ENCODE measurements at places on chromosomes 2 and 18.

GRCh38 chr2:110789706-110790105 lies 57.3 kb downstream of the ACOXL start:
- no peak overlapping the region for H3K27ac ChIP-seq
- no peak overlapping the region for H3K4me3 ChIP-seq
- H3K4me1 ChIP-seq, result no peaks in the 10 kb centered on the region
- no peaks in the 10 kb centered on the region for H3K36me3 ChIP-seq

GRCh38 chr2:38442643-38443541 lies 65.8 kb upstream of the ATL2 start:
- no peak overlapping the region for H3K27ac ChIP-seq
- H3K36me3 ChIP-seq, result no peaks in the 10 kb centered on the region
- H3K27me3 ChIP-seq, result no peaks in the 10 kb centered on the region
- no peak for DNase-seq
- H3K4me3 ChIP-seq, result peak overlapping the region; percentile 13
- H3K4me1 ChIP-seq, result peaks cover 21% of the 10 kb centered on the region

DNA sequence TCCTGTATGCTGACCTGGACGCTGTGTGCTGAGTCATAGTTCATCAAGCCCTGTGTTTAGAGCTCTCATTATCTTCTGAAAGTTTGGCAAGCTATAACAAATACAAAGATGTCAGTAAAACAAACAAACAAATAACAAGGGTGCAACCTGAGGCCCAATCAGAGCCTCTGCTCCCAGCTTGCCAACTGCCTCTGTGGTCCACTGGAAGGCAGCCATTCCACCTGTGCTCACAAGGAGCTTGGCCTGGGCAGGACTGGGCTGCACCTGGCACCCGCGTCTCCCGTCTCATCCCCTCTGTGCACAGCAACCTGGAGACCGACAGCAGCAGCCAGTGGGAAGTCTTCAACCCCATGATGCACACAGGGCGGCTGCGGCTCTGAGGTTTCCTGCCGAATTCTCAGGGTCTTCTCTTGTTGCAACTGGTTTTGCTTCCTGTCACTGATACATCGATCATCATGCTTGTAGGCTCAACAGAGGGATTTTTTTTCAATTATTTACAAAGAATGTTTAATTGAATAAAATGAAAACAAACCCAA lies 97.8 kb downstream of the TMEM18 start:
- no peaks in the 10 kb centered on the region for H3K36me3 ChIP-seq
- no peak overlapping the region for H3K27ac ChIP-seq
- no peak for DNase-seq
- no peaks in the 10 kb centered on the region for H3K4me1 ChIP-seq
- no peaks in the 10 kb centered on the region for H3K27me3 ChIP-seq

DNA sequence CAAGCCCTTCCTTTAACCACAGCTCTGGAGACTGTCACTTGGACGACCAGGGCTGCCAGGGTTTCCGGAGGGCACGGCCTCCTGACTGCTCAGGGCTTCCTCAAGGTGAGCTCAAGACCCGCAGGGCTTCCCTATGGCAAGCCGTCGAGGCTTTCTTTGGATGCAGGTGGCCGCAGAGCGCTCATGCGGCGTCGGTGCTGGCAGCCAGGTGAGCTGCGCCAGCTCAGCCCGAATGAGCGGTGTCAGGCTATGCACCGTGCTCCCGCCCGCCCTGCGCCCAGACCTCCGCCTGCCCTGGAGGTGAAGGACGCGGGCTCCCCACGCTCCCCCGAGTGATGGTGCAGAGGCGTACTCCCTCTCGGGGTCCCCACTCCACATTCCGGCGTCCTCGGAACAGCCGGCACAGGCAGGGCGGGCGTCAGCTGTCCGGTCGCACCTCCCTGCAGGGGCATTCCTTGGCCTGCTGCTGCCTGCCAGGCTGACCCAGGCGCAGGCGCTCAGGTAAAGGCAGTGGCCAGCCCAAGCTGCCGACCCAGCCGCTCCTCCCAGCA lies 20.8 kb upstream of the TUBB6 start:
- DNase-seq, result no peak
- peak overlapping the region; percentile 85 for H3K27ac ChIP-seq
- peak overlapping the region; percentile 77 for H3K4me3 ChIP-seq

- no peak overlapping the region for H3K27ac ChIP-seq
- H3K4me3 ChIP-seq, result no peak overlapping the region
- H3K36me3 ChIP-seq, result no peaks in the 10 kb centered on the region
- no peak for DNase-seq
Measured at GRCh38 chr2:189421644-189422043, 19.6 kb upstream of the WDR75 start.

DNA sequence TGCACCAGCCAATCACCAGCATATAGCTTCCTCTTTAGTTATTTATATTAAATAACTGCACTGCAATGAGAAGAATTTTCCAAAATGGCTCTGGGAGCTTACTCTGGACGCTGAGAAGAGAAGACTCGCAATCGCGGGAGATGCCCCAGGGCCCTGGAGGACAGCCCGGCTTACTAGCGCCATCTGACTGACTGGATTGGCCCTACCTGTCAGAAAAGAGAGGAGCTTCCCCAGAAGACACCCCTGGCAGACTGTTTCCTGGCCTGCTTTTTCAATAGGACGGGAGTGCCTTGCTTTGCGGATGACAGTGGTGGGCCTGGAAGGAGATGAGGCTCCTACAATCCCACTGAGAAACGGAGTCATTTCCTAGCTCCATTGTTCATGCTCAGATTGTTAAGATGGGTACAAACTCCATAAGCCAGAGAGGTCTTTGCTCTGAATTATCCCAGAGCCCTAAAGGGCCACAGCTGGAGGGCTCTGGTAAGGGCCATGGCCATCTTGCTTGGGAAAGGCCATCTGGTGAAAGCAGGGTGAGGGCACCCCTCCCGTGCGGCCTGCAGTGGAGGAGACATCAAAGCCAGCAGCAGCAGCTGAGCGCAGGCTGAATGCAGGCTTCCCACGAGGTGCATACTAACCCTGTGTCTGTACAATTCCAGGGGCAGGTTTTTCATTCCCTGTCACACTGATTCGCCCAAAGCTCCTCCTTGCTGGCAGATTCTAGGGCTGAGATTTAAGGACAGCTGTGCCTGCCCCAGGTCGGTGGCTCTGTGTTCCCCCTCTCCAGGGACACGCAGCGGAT lies 92.1 kb downstream of the GALR1 start:
- no peaks in the 10 kb centered on the region for H3K4me1 ChIP-seq
- no peak overlapping the region for H3K27ac ChIP-seq
- no peak overlapping the region for H3K4me3 ChIP-seq
- no peaks in the 10 kb centered on the region for H3K27me3 ChIP-seq
- no peaks in the 10 kb centered on the region for H3K36me3 ChIP-seq
- DNase-seq, result no peak

DNA sequence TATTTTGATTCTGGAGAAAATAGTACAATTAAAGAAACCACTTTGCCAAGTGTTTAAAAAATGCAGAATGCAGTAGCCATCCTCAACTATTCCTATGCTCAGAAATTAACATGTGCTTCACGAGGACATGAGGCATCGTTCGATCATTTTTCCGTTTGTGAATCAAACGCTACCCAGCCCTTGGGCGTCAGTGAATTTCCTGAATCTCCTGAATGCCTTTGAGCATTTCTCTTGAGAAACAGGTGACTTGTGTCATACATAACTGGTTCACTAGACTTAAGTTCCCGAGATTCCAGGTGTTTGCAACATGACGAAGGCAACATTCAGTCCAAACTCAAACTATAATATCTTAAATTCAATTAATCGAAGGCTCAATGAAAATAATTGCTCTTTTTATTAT lies 110.0 kb upstream of the ALKAL2 start:
- no peaks in the 10 kb centered on the region for H3K4me1 ChIP-seq
- H3K36me3 ChIP-seq, result no peaks in the 10 kb centered on the region
- no peak overlapping the region for H3K27ac ChIP-seq
- no peak for DNase-seq
- no peak overlapping the region for H3K4me3 ChIP-seq

DNA sequence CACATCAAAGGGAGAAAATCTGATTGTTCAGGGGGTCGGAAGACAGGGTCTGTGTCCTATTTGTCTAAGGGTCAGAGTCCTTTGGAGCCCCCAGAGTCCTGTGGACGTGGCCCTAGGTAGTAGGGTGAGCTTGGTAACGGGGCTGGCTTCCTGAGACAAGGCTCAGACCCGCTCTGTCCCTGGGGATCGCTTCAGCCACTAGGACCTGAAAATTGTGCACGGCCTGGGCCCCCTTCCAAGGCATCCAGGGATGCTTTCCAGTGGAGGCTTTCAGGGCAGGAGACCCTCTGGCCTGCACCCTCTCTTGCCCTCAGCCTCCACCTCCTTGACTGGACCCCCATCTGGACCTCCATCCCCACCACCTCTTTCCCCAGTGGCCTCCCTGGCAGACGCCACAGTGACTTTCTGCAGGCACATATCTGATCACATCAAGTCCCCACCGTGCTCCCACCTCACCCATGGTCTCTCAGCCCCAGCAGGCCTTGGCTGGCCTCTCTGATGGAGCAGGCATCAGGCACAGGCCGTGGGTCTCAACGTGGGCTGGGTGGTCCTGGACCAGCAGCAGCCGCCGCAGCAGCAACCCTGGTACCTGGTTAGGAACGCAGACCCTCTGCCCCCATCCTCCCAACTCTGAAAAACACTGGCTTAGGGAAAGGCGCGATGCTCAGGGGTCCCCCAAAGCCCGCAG lies 3.8 kb downstream of the PROC start:
- no peak overlapping the region for H3K4me3 ChIP-seq
- peaks cover 4% of the 10 kb centered on the region for H3K4me1 ChIP-seq
- no peak overlapping the region for H3K27ac ChIP-seq
- DNase-seq, result no peak
- H3K27me3 ChIP-seq, result peaks cover 5% of the 10 kb centered on the region
- no peaks in the 10 kb centered on the region for H3K36me3 ChIP-seq

- no peak overlapping the region for H3K4me3 ChIP-seq
- peaks cover 6% of the 10 kb centered on the region for H3K4me1 ChIP-seq
- H3K36me3 ChIP-seq, result no peaks in the 10 kb centered on the region
- DNase-seq, result no peak
Measured at GRCh38 chr2:6975988-6976387, 58.8 kb downstream of the RNF144A start.

DNA sequence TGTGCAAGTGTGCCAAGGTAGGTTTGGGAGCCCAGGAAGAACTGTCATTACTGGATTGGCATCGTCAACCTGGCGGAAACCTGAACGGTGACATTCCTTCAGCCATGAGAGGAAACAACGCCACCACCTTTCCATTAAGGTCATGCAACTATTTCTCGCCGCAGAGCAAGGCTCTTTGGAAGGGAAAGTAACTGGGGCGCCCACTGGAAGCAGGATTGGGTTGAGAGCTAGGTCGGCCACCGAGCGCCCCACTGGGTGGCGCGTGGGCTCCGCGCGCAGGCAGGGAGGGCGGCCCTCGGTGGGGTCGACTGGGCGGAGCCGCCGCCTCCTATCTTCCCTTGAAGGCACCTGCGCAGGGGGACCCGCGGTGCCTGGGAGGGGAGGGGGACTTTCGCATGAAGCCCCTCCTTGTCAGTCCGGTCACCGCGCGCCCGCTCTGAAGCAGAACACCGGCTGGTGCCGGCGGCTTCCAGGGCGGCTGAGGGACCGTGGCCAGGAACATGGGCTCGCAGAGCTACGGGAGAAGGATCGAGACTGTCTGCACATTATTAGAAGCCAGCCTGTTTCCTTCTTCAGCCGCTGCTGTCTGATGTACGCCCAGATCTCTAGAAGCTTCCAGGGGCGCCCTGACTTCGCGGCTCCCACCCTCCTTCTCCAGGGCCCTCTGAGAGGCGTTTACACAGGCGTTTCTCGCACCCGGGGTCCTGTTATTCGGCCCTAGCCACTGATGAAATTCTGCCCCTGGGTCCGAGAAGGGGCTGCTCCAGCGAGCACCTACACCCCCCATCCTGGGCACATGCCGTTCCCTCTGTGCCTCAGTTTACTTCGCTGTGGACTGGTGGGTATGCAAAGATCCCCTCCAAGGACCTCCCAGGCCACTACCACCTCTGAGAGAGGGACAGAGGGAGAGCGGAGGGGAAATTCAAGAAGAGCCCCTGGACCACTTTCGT lies 27.3 kb upstream of the MAL start:
- H3K4me3 ChIP-seq, result no peak overlapping the region
- DNase-seq, result no peak
- no peaks in the 10 kb centered on the region for H3K36me3 ChIP-seq
- H3K27me3 ChIP-seq, result no peaks in the 10 kb centered on the region
- H3K4me1 ChIP-seq, result no peaks in the 10 kb centered on the region

GRCh38 chr18:45412577-45412976 lies 202.7 kb upstream of the SLC14A2 start:
- H3K4me1 ChIP-seq, result no peaks in the 10 kb centered on the region
- no peak for DNase-seq
- H3K27me3 ChIP-seq, result no peaks in the 10 kb centered on the region
- H3K27ac ChIP-seq, result no peak overlapping the region
- no peak overlapping the region for H3K4me3 ChIP-seq

GRCh38 chr2:230721712-230722111 lies 9.1 kb downstream of the CAB39 start:
- H3K4me1 ChIP-seq, result peaks cover 45% of the 10 kb centered on the region
- H3K27me3 ChIP-seq, result no peaks in the 10 kb centered on the region
- no peak overlapping the region for H3K27ac ChIP-seq
- no peak overlapping the region for H3K4me3 ChIP-seq

DNA sequence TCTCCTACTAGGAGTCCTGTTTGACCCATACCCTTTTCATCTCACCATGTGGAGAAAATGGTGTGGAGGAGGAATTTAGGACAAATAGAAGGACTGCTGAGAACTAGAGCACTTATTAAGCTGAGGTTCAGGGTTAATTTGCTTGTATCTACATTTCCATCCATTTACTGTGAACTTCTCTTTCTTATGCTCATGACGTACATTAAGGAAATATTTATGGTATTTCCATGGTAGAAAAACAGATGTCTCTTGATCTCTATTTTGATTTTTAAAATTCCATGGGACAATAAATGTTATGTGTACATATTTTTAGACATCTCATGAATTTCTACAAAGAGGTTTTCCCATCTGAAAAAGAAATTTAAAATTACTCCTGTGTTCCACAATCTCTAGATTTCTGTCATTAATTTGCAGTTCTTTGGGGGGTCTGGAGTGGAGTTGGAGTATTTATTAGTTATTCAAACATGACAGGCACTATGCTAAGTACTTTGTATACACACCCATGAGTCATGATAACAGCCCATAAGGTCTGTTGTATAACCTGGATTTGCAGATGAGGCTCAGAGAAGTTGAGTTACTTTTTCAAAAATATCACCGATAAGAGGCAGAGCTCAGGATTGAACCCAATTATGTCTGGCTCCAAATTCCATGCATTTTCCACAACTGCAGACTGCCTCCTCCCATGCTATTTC lies 112.6 kb downstream of the COPS8 start:
- H3K4me3 ChIP-seq, result no peak overlapping the region
- no peak overlapping the region for H3K27ac ChIP-seq
- peaks cover 5% of the 10 kb centered on the region for H3K4me1 ChIP-seq
- no peaks in the 10 kb centered on the region for H3K36me3 ChIP-seq

DNA sequence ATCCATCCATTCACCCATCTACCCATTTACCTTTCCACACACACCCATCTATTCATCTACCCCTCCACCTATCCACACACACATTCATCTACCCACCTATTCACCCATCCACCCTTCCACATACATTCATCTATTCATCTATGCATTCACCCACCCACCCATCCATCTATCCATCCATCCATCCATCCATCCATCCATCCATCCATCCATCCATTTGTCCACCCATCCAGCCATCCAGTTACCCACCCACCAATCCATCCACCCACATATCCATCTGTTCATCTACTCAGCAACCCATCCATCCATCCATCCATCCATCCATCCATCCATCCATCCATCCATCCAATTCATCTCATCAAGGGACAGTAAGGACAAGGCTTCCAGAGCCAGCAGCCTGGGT lies 74.0 kb downstream of the INHBB start:
- no peaks in the 10 kb centered on the region for H3K4me1 ChIP-seq
- H3K4me3 ChIP-seq, result no peak overlapping the region
- DNase-seq, result no peak
- H3K36me3 ChIP-seq, result no peaks in the 10 kb centered on the region
- no peaks in the 10 kb centered on the region for H3K27me3 ChIP-seq

Data from thoracic aorta (tissue), 2 donors.